Stimulated activated CD4-positive, alpha-beta T cell treated with anti-CD3 and anti-CD28 coated beads, TNF-alpha, amount 100 ng/mL, for 4 hours (primary cell): ENCODE measurements at places on chromosomes 1 and 21.
A peak's percentile ranks its signal among the peaks of the same experiment; 100 is the strongest.

- no peak for DNase-seq
Measured at GRCh38 chr1:12078938-12079861, 16.1 kb downstream of the TNFRSF8 start.

- DNase-seq, result no peak
Measured at GRCh38 chr1:38758820-38759219, 100.8 kb downstream of the RRAGC start.

DNA sequence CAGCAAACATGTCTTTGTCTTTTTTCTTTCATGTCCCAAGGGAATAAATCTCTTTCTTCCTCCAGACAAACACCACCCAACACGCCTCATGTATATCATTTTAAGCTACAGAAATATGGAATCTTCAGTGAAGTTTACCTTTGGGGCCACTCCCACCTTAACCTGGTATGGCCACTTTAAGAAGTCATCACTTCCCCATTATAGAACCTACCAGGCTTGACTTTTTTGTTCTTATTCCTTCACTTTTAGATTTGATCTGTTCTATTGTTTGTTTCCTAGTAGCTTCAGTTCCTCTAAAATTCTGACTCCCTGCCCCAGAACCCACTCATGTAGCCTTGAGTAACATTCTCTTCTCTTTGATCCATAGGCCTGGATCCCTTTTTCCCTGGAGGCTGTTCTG lies 226.3 kb downstream of the HLX start:
- no peak for DNase-seq

- no peak for DNase-seq
Measured at GRCh38 chr1:28835237-28835650, 23.3 kb downstream of the OPRD1 start.

DNA sequence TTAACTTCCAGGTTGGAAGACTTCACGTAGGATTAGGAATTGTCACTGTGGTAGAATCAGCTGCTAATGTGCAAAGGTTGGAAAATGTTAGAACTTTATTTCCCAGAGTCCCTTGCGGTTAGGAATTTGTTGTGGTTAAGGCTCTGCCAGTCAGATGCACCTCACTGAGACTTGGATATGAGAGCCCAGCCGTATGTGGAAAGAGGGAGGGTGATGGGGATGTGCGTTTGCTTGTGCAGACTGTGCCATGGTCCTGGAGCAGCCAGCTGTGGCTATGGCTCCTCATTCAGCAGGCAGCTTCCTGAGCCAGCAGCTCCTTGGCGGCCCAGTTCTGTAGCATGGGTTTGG lies 12.5 kb downstream of the S100A10 start:
- no peak for DNase-seq

DNA sequence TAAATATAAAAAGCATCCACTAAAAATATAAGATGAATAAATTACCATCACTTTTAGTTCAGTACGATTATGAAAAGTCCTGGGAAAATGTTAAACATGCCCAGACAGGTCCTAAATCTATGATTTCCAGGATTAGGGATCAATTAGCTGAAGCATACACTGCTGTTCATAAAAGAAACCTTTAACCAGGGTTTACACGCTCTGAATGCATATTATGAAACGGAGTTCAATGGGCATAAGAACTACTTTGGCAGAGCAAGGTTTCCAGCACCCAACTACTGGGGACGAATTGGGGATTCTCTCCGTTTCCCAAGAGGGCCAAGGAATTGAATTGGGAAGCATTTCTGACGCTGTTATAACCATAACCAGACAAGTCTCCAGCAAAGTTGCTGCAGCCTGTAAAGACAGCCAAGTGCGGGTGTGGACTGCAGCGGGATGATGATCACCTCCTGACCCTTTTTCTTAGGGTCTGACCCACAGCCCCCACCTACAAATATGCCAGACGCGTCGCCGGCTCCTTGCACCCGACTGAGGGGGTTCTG lies 1.6 kb downstream of the SLC30A1 start:
- DNase-seq, result no peak

GRCh38 chr1:90717665-90718410 lies 736 bp upstream of the BARHL2 start:
- no peak for DNase-seq

GRCh38 chr1:110879758-110880606 lies 7.0 kb downstream of the CD53 start:
- DNase-seq, result peak; percentile 51

DNA sequence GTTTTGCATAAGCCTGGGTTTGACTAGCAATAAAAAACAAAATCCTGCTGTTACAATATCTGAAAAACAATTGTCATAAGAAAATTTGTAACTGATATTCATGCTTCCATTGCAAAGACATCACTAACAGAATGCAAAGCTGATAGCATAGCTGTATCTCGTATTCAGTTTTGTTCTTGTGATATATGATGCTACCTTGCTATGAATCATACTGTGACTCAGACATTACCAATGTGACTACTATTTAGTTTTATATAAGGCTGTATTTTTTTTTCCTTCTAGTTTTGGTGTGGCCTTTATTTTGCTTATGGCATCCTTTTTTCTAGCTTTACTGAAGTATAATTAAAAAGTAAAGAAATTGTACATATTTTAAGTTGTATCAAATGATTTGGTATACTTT lies 1381.8 kb downstream of the MRPL39 start:
- no peak for DNase-seq

DNA sequence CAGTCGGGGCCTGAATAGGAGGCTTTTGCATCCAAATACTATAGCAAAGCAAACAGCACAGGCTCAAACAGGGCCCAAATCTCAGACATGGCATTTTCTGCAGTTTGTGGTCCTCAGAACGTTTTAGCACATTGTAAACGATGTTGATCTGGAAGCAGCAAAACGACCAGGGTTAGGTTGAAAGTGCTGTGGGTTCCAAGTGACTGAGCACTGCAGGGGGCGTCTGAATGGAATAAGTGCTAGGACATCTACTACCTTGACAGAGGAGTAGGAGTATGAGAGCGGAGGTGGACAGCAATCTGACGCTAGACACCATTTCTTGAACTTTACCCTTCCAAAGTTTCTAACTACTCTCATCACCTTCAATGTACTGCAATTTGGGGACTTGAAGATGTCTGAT lies 214.9 kb downstream of the BARHL2 start:
- no peak for DNase-seq

- no peak for DNase-seq
Measured at GRCh38 chr21:33949516-33950430, 34.2 kb upstream of the ATP5PO start.

DNA sequence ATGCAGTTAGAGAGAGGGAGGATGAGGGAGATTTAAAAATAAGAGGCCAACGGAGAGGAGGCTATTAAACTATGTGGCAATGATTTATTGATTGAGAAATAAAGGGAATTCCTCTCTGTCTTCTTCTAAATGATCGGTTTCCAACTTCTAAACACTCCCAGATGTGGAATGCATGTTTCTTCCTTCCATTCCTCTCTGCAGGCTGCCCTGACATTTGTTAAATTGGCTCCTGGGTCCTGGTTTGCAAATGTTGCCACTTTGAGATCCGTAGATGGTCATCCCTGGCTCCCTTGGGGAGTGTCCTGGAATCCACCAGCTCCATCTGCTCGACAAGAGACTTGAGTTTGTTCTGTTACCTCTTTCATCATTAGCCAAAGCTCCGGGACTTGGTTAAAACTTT lies 10.3 kb upstream of the C1orf198 start:
- DNase-seq, result no peak

- no peak for DNase-seq
Measured at GRCh38 chr1:201017828-201018163, 5.7 kb downstream of the KIF21B start.

- no peak for DNase-seq
Measured at GRCh38 chr1:26890467-26890796, 349 bp upstream of the GPN2 start.

GRCh38 chr1:234970401-234970730 lies 158.3 kb downstream of the TOMM20 start:
- DNase-seq, result no peak
